Natural killer cell (primary cell): ENCODE measurements at places on chromosomes 5 and 9. TPM values are rescaled to one million over a fixed set of nuclear protein-coding genes. Genes with fewer than 3 reads are reported as not detected.
A peak's percentile ranks its signal among the peaks of the same experiment; 100 is the strongest.

NUP155 gene
- total RNA-seq: 27.9 TPM

- no peaks in the 10 kb centered on the region for H3K4me1 ChIP-seq
- H3K27me3 ChIP-seq: no peaks in the 10 kb centered on the region
- DNase-seq: no peak
- no peaks in the 10 kb centered on the region for H3K36me3 ChIP-seq
Observed at GRCh38 chr5:144484124-144484897, 313.6 kb downstream of the KCTD16 start.

STC2 gene
- total RNA-seq: not detected

DNA sequence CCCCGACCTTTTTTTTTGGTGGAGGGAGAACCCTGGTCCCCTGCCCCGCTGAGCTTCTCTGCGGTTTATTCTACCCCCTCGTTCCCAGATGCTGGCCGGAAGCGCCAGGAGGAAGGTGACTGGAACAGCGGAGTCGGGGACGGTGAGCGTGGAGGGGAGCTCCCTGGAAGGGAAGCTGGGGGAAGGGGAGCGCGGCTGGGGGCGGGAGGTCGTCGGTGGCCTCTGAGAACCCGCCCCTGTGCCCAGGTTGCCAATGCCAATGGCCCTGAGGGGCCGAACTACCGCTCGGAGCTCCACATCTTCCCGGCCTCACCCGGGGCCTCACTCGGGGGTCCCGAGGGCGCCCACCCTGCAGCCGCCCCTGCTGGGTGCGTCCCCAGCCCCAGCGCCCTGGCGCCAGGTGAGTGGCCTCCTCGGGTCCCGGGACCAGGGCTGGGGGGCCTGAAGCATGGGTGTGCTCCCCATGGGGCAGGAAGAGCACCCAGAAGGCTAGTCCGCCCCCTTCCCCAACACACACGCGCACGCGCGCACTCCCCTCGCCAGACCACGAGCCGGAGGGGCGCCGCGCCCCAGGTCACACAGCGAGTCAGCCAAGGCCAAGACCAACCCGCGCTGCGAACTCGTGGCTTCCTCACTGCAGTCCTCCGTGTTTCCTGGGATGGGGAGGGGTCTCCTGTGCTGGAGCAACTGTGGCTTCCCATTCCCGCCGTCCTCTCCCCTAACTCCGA, 10.6 kb downstream of the MYOZ3 start:
- H3K4me1 ChIP-seq: peaks cover 18% of the 10 kb centered on the region
- H3K27ac ChIP-seq: no peak overlapping the region
- H3K27me3 ChIP-seq: peaks cover 12% of the 10 kb centered on the region

GRCh38 chr9:82903503-82903902, 159.4 kb downstream of the RASEF start:
- no peak overlapping the region for H3K27ac ChIP-seq
- no peaks in the 10 kb centered on the region for H3K27me3 ChIP-seq
- H3K36me3 ChIP-seq: no peaks in the 10 kb centered on the region
- H3K4me1 ChIP-seq: no peaks in the 10 kb centered on the region
- H3K4me3 ChIP-seq: no peak overlapping the region
- DNase-seq: no peak

HAND1 gene
- not detected for total RNA-seq

KLHL3 gene
- total RNA-seq: 13.2 TPM

DNA sequence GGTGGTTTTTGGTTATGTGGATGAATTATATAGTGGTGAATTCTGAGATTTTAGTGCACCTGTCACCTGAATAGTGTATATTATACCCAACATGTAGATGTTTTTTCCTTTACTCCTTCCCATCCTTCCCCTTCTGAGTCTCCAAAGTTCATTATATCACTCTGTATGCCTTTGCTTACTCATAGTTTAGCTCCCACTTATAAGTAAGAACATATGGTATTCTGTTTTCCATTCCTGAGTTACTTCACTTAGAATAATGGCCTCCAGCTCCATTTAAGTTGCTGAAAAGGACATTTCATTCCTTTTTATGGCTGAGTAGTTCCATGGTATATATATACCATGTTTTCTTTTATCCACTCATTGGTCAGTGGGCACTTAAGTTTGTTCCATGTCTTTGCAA, 161.6 kb upstream of the CD180 start:
- DNase-seq: no peak
- no peaks in the 10 kb centered on the region for H3K36me3 ChIP-seq
- no peak overlapping the region for H3K4me3 ChIP-seq
- H3K4me1 ChIP-seq: peaks cover 9% of the 10 kb centered on the region
- no peak overlapping the region for H3K27ac ChIP-seq

GRCh38 chr5:17174965-17175364, 42.5 kb upstream of the BASP1 start:
- H3K4me1 ChIP-seq: no peaks in the 10 kb centered on the region
- H3K27ac ChIP-seq: no peak overlapping the region
- no peaks in the 10 kb centered on the region for H3K36me3 ChIP-seq
- no peak for DNase-seq
- H3K27me3 ChIP-seq: no peaks in the 10 kb centered on the region

PCDHB5 gene
- not detected for total RNA-seq

SMU1 gene
- total RNA-seq: 21.9 TPM

NRG2 gene
- 0.50 TPM for total RNA-seq

GRCh38 chr5:39191216-39191615, 28.1 kb downstream of the FYB1 start:
- H3K27ac ChIP-seq: peak overlapping the region; percentile 69
- peaks cover 11% of the 10 kb centered on the region for H3K36me3 ChIP-seq
- H3K27me3 ChIP-seq: no peaks in the 10 kb centered on the region
- peak; percentile 69 for DNase-seq

GRCh38 chr5:111680737-111681413, 76.1 kb downstream of the NREP start:
- no peak overlapping the region for H3K4me3 ChIP-seq
- no peak for DNase-seq
- H3K27ac ChIP-seq: no peak overlapping the region
- H3K27me3 ChIP-seq: no peaks in the 10 kb centered on the region
- no peaks in the 10 kb centered on the region for H3K4me1 ChIP-seq

TRPM3 gene
- total RNA-seq: not detected

CDH9 gene
- not detected for total RNA-seq

HNRNPH1 gene
- 1,749 TPM for total RNA-seq

DNA sequence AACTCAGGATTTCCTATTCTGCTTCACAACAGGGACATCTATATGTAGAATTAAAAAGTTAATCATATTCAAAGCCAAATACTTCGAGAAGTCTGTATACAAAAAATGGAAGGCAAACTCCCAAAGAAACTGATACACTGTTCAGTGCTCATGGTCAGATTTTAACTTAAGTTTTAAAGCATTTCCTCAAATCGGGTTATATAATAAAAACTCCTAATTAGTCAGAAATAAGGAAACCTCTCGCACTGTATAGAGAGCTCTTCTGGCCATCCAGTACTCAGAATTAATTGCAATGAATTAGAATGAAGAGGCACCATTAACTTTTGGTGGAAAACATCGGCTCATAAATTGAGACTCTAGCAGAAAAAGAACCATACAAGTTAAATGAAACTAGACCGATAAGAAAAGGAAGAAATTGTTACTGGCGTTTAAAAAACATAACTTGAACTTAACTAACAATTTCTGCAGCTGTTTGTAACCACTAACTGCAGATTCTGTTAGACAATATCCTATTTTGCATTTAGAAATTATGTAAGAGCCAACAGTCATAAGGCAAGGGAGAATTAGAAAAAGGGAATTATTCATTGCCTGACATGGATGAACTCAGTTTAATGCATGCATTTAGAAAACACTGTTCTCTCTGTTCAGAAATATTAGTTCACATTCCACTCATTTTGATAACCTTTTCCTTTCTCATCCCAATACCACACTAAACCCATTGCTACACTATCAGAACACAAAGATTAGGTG, 96.6 kb downstream of the FNBP1 start:
- peaks cover 26% of the 10 kb centered on the region for H3K4me1 ChIP-seq
- peak; percentile 11 for DNase-seq
- H3K27ac ChIP-seq: peak overlapping the region; percentile 92
- H3K4me3 ChIP-seq: no peak overlapping the region
- peaks cover 18% of the 10 kb centered on the region for H3K36me3 ChIP-seq
- H3K27me3 ChIP-seq: no peaks in the 10 kb centered on the region

FBXW11 gene
- 39.5 TPM for total RNA-seq

TGFBI gene
- 19.6 TPM for total RNA-seq

ZDHHC21 gene
- 12.9 TPM for total RNA-seq

DNA sequence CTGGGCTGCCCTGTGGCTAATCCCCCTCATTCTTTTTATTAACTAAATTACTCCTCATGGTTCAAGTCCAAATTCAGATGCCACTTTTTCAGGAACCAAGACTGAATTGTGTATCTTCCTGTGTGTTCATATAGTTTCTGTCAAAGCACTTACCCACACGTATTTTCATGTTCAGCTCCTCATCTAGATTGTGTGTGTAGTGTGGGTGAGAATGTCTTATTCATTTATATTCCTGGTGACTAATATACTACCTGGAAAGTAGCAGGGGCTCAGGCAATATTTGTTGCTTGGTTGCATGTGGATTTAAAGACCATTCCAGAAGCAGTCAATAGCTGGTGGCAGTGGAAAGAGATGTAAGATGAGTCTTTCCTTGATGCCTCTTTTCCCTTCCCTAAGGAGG, 48.5 kb upstream of the SRP19 start:
- H3K4me3 ChIP-seq: no peak overlapping the region
- H3K4me1 ChIP-seq: no peaks in the 10 kb centered on the region
- no peak overlapping the region for H3K27ac ChIP-seq
- H3K27me3 ChIP-seq: no peaks in the 10 kb centered on the region
- peaks cover 17% of the 10 kb centered on the region for H3K36me3 ChIP-seq
- no peak for DNase-seq
